Stimulated activated CD8-positive, alpha-beta memory T cell treated with anti-CD3 and anti-CD28 coated beads, Interleukin-4, amount 100 ng/mL, for 24 hours (primary cell): ENCODE measurements at places on chromosomes 5 and 9.

- DNase-seq = no peak
These were observed 175.6 kb downstream of the TMEM161B start for GRCh38 chr5:88092958-88093605.

DNA sequence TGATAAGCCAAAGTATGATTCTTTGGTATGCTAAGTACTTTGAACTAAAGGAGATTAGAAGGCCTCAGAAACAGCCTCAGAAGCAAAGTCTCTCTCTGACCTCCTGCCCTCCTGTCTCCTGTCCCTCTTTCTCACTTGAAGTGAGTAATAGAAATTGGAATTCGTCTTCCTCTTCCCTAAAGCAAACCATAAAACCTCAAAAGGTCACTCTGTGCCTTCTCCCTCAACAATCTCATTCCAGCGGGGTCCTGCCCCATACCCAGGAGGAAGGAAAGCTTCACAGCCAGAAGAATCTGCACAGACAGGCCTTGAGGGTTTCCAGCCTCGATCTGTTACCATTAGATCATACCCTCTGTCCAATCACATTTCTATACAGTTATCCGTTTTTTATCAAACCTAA, 87.8 kb downstream of the HAPLN1 start:
- DNase-seq = no peak

DNA sequence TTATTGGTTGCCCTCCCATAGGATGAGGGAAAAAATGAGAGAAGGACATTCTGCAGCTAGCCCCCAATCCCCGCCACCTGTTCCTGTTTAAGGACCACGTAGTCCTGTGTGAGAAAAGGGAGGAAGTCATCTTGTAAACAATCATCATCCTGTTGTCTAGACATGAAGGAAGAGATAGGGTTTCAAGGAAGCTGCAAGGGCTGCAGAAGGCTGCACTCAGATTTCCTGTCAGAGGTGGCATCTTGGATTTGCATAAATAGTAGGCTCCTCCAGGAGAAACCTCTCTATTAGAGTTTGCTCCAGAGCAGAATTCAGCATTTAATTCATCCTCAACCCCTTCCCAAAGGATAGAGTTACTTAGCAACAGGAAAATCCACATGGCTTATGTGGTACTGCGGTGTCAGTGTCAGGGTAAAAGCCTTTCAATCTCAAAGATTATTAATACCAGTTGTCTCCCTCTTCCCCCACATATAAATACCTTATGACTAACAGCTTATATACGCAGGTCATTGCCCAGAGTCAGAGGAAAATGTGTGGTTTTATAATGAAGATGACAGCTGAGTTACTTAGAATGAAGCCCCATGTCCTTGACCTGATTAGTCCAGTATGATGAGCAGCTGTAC, 4.6 kb upstream of the DNAJC18 start:
- no peak for DNase-seq

GRCh38 chr5:153562189-153562588, 71.7 kb downstream of the GRIA1 start:
- no peak for DNase-seq

- no peak for DNase-seq
These were observed 27.1 kb upstream of the TLE1 start for GRCh38 chr9:81716409-81716808.

DNA sequence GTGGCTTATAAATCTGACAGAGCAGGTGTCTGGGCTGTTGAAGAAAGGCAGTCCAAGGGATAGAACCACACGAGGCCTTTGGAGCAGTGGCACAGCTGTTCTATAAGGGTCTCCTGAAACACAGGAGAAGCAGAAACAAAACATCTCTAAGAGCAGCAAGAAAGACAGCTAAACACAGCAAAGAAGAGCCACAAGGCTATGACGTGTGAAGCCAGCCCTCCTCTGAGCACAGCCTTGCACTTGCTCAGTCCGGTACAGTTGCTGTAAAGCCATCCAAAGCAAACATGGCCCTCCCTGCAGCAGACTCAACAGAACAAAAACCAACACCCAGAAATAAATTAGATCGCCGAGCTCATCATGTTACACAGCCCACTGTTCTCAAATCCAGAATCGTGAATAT, 2.6 kb upstream of the GZMK start:
- no peak for DNase-seq
